Activated naive CD8-positive, alpha-beta T cell treated with anti-CD3 and anti-CD28 coated beads for 36 hours (primary cell): ENCODE measurements at places on chromosomes 7 and 10. TPM values are rescaled to one million over a fixed set of nuclear protein-coding genes. Genes with fewer than 3 reads are reported as not detected.

- DNase-seq, result peak; percentile 72
These were observed 17.6 kb upstream of the ORAI2 start for GRCh38 chr7:102415685-102416225.

DNA sequence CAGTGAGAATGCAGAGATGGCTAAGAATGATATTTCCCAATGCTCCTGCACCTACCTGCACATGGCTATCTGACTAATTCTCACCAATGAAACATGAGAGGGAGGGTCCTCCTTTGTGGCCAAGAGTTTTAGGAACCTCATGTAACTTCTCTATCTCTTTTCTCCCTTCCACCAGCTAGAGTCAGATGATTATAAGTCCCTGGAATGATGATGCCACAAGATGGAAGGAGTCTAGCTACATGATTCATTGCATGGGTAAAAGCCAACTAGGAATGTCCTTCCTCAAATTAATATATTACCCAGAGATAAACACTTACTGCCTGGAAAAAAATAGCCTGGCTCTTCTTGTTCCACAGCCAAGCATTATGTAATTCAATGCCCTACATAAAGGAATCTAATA, 55.1 kb upstream of the AASS start:
- DNase-seq, result no peak

- no peak for DNase-seq
These were observed 21.9 kb upstream of the CRYGN start for GRCh38 chr7:151461942-151462230.

DNA sequence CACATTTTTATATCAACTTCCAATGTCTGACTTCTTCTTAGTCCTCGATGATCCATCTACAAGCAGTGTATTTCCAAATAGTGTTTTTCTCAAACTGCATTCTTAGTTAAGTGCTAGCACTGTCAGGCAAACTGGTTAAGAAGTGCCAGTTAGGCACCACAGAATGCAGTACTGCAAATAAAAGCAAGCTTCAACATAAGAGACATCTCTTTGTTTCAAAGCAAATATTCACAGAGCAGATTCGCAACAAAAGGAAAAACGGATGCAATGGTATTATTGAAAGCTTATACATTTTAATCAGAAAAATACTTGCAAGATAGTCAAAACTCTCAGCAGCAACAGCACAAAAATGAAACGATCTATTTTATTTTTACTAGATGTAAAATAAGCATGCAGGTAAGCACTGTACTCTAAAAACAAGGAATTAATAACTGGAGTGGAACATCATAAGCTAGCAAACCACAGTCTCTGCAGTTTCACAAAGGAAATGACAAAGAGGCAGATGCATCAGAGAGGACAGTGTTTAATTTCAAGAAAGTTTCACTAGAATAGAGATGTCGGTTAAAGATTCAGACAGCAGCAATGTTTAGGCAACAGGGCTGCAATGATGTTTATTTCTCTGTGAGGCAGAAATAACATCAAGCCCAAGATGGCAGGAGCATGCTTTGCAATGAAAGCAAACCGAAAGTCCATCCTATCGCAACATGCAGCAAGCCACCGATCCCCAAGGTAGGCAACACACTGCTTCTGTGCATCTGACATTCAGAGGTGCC, 82.0 kb downstream of the FGFR2 start:
- DNase-seq, result no peak

Gene KCNH2
- total RNA-seq, result 0.22 TPM

Gene ADAM12
- total RNA-seq, result 0.08 TPM

Gene MGMT
- total RNA-seq, result 20.9 TPM

Gene FKBP9
- not detected for total RNA-seq

Gene SGCE
- total RNA-seq, result 0.19 TPM

Gene IPMK
- 10.1 TPM for total RNA-seq
